Hematopoietic multipotent progenitor cell (in vitro differentiated cells): ENCODE measurements at places on chromosomes 2 and 18.
A peak's percentile ranks its signal among the peaks of the same experiment; 100 is the strongest.

DNA sequence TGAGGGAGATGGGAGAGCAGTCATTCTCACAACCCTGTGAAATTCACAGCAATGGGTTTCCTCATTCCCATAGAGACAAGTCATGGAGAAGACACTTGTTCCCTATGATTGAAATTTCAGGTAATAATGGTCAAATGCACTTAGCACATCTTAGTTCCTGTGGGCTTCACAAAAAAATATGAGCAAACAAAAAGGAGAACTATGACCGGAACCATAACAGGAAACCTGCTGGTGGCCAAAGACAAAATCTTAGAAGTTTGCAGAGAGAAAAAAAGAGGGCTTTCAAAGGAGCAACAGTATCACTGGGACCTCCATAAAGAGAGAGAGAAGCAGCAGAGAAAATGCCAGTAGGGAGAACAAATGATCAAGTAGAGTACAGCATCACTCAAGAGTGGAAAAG is 138.9 kb upstream of the APCDD1 start:
- no peak for DNase-seq

GRCh38 chr2:178484245-178485041 is 4.2 kb downstream of the PLEKHA3 start:
- DNase-seq: no peak

DNA sequence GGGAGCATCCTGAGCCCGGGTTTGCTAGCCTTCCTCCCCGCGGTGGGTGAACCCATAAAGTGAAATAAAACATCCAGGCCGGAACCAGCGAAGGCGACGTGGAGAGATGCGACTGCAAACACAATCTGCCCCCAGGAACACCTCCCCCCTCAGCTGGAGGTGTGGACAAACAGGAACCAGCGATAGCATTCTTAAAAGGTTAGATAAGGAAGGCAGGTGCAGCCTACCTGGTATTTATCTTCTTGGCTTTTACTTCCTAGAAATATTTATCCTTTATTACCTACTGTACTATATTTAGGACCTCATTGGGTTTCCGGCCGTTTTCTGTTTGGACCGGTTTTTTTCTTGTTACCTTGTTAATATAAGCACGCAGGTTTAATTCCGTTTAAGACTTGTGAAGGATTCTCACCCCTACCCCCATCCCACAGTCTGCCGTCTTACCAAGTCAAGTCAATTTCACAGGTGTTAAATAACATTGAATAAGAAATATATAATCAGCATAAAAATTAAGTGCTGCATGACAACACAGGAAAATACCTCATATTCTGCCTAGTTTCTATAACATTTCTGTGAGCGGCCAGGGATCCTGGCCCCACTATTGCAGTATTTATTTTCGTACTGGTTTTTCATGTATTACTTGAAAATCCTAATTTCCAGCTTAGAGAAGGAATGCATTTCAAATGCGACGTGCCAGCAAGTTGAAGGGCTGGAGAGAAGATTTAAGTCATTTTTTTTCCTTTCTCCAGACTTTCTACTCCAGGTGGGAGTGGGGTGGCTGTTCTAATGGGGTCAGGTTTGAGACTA is 224.0 kb upstream of the ID2 start:
- no peak for DNase-seq

DNA sequence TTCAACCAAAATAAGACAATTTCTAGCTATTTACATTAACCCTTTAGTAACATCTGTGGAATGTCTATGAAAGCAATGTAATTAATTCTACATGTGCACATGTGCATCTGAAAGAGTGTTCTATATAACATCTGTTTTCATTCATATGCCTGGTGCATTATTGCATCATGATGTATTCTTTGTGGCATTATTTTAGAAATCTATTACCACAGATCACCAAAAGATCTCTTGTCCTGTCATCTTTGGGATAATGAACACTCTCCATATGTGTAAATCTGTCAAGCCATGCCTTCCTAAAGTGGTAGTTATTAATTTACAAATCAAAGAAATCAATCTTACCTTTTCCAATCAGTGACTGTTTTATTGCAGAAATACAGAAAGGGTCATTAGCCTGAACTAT is 86.9 kb downstream of the TRIB2 start:
- no peak for DNase-seq

- peak; percentile 11 for DNase-seq
Measured at GRCh38 chr2:46306330-46306751, 9.1 kb downstream of the EPAS1 start.

GRCh38 chr2:16900405-16901025 is 234.9 kb upstream of the CYRIA start:
- DNase-seq: peak; percentile 29

GRCh38 chr2:208619993-208620392 is 213.4 kb downstream of the PTH2R start:
- DNase-seq: no peak

- DNase-seq: no peak
Measured at GRCh38 chr2:20675701-20676352, 8.9 kb downstream of the GDF7 start.

GRCh38 chr18:9000733-9001132 is 101.8 kb upstream of the NDUFV2 start:
- DNase-seq: no peak

DNA sequence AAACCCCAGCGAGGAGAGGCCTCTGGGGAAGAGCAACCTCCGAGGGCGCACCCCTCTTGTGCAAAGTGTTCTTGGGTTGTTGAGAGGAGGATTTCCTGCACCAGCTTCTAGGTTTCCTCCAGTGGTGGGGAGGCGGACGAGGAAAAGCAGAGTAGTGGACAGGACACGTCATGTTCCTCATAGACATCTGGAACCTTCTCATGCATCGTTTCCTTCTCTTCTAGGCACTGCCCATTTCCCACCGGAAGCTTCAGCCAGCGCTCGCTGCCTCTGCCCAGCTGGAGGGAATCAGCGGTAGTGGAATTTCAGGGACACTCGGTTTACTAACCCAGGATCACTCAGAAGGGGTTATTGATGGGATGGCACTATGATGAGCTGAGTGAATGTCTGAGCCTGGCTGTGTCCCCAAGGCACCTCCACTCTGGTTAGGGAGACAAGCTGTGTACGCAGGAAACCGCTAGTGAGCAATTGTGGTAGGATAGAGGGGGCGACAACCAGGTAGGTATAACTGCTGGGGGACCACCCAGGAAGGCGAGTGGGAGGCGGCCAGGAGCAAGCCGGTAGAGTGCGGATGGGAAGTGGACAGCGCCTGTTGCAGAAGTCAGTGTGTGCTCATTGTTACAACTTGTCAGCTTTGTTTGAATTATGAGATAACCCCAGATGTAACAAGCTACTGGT is 960 bp upstream of the APOB start:
- DNase-seq: no peak

GRCh38 chr2:15842758-15843666 is 97.3 kb upstream of the MYCN start:
- DNase-seq: no peak
